ENCODE measurements at places on chromosomes 1 and 21.
A peak's percentile ranks its signal among the peaks of the same experiment; 100 is the strongest.

GRCh38 chr21:25240974-25241373 is 366.3 kb downstream of the MRPL39 start:
- no peak for DNase-seq

DNA sequence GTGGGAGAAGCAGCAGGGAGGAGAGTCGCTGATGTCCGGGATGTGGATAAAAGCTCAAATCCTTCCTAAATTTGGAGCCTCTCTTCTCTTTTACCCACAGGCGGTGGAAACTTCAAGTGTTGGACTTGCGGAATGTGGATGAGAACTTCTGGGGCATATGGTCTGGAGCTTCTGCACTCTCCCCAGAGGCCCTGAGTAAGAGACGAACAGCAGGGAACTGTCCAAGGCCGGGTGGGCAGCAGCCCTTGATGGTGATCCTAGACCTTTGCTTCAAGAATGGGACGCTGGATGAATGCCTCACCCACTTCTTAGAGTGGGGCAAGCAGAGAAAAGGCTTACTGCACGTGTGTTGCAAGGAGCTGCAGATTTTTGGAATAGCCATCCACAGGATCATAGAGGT is 1.9 kb downstream of the PRAMEF12 start:
- no peak for DNase-seq

DNA sequence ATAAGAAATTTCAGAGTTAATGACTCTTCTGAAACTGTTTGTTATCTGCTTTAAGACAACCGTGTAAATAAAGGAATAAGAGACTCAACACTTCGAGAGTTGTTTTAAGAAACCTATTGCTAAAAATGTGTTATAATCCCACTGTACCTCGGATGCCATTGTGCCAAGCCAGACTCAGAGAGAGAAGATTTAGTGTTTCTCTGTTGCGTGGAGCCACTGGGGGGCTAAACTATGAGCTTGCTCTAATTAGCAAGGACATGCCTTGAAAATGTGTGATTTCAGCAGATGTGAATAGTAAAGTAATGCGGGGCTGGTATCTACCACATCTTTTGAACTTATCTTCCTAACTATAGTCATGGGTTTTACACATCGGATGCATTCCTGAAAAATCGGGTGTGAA is 56.2 kb upstream of the TARBP1 start:
- no peak for DNase-seq

DNA sequence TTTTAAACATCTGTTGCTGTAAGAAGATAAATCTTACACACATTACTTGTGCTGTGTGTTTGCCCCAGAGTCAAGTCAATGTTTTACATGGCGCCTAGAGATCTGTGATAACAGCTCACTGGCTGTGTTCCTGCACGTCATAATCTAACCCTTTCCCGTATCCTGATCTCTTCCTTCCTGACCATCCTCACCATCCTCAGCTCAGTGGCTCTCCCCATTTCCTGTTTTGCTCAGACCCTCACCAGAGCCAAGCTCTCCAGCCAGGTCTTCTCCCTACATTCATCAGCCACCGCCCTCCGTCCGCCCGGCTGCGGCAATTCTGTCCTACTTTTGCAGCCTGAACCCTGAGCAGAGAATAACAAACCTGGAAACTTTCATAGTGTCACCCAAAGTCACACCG is 824.7 kb downstream of the USP25 start:
- no peak for DNase-seq

- no peak for DNase-seq
Observed at GRCh38 chr1:221350091-221350490, 391.8 kb downstream of the DUSP10 start.

DNA sequence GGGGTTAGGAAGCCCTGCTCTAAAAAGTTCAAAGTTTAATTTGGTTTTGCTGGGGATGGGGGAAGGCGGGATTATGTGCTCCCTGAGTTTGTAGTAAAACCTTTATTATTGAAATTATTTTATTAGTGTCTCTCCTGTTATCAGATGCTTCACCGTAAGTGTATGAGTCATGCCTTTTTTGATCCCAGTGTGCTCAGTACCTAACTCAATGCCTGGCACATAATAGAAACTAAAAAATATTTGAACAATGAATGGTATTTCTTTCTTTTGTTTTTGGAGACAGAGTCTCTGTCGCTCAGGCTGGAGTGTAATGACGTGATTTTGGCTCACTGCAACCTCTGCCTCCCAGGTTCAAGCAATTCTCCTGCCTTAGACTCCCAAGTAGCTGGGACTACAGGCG is 6.4 kb downstream of the SNRPE start:
- DNase-seq: no peak

DNA sequence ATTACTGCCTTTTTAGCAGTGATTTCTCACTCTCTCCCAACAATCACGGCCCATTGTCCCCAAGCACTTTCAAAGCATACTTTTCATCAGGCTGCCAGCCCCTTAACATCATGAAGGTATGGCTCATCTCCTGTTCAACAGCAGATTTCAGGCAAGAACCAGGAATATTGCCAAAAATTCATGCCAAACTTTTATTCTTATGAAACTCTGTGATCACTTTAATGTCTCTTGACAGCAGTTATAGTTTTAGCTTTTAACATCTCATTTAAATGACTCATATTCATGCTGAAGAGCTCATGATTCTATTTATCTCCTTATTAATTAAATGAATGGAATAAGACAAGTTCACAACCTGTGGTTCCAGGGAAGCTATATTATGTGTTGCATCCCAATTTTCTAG is 235.1 kb downstream of the GRIK1 start:
- no peak for DNase-seq

DNA sequence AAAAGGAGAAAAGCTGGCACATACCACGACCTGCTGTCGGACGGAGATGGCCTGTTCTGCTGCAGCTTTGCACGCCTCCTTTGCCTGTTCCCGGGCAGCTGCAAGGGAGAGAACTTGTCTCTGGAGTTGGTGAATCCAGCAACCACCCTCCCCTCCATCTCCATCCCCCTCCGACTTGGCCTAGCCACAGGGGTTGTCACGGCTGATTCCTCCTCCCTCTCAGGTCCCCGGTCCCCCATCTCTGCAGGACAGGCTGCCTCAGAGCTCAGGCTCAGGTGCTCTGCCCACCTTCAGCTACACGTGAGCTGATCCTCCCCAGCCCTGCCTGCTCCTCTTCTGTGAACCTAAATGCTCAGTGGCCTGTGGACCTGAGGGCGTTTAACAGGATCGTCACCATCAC is 11.1 kb upstream of the SRM start:
- no peak for DNase-seq

GRCh38 chr1:58789322-58789856 is 5.5 kb upstream of the JUN start:
- DNase-seq: no peak

DNA sequence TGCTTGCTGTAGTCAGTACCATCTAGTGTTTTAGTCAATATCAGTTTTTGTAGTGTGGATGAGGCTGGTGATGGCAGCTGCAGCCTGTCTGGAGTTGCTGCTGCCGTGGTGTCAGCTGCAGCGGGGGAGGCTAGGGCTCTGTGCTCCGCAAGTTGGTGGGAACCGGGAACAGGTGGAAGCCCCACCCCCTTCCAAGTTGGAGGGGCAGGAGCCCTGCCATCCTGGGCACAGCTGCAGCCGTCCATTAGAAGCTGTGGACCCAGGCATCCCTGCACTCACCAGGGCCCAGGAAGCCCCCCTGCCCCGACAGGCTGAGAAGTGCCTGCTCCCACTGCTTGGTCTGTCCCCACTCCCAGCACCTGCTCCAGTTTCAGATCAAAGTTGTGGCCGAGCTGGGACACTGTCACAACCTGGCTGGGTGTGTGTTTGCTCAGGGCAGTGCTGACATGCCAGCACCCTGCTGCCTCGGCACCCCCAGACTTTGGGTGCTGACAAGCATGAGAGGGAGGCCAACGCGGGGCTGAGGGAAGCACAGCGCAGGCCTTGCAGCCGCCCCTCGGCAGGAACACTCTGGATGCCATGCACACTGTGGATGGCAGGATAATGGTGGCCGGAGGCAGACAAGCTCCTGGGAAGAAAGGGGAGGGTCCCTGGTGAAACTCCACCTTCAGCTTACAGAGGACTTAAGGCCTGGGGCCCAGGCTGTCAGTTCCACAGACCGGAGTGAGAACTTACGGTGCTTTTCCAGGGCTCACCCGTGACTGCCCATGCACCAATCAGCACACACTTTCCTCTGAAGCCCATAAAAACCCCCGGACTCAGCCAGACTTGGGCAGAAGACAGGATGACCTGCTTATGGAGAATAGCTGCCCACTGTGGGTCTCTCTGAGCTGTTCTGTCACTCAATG is 86.9 kb downstream of the ADARB1 start:
- no peak for DNase-seq

DNA sequence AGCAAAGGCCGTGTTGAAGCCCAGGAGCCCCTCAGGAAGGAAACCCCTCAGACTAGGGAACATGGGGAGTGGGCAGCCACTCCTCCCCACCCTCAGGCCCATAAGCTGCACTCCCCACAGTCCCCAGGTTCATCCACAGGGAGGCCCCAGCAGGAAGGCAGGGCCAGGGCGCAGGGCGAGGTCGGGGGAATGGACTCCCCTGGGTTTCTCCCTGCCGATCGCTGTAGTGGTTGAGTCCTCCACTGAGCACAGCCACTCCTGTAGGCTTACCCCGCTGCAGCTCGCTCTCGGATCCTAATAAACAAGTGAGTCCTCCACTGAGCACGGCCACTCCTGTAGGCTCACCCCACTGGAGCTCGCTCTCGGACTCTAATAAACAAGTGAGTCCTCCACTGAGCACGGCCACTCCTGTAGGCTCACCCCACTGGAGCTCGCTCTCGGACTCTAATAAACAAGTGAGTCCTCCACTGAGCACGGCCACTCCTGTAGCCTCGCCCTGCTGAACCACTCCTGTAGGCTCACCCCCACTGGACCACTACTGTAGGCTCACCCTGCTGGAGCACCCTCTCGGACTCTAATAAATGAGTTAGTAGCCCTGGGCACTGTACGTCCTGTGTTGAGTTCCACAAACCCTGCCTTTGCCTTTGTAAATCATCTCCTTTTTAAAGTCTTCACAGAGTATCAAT is 16.2 kb upstream of the COL18A1 start:
- no peak for DNase-seq

DNA sequence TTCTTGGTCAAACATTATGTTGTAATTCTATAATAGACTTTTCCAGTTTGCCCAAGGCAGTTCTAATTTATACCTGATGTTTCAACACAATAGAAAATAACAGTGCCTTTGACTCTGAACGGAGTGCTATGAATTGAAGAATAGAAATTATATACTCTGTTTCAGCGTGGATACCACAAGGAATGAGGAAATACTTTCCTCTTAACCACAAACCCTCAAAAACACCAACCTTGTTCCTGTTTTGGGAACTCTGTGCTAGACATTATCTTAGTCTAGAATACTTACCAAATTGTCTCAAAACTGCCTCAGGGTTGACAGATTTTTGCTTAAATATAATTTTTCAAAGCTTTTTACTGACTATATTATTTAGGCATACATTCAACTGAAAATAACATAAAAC is 1629.3 kb downstream of the MRPL39 start:
- no peak for DNase-seq

DNA sequence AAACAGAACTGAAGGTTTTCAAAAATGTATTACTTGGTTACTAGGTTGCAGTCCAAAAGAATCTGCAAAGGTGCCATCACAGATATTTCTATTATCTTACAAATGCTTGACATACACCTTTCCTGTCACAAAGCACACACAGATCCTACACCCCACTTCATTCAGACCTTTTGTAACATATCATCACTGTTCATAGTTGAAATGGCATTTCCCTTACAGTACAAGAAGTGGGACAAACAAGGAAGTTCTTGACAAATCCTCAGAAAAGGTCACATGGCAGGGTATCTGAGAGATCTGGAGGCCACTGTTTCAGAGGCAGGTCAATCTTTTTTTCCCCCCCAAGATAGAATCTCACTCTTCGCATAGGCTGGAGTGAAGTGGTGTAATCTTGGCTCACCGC is 21.3 kb downstream of the TOR1AIP2 start:
- no peak for DNase-seq

DNA sequence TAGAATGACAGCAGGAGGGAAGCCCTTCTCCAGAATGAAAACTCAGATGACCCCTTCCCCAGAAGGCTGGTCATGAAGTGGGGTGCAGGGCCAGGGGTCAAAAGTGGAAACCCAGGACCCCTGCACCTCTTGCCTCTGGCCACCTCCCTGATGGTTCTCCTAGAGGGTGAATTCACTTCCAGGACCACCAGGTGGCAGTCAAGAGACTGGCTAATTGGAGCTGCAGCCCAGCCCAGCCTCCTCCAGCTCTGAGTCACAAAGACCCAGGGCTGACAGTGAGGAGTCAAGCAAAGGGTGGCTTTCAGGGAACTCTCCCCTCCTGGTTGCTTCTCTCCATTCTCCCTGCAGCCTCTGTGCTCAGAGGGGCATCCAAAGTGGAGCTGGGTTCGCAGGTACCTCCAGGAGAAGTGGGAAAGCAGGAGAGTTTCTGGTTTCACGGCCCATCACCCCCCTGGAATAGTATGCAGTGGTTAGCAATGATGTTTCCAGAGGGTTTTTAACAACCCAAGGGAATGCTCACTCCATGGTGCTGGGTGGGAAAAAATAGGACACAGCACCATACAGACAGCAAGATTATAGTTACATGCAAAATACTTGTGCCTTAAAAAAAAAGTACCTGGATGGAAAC is 6.1 kb upstream of the EPHB2 start:
- DNase-seq: peak; percentile 47

- DNase-seq: no peak
Observed at GRCh38 chr1:31581821-31582810, 5.8 kb downstream of the TINAGL1 start.

DNA sequence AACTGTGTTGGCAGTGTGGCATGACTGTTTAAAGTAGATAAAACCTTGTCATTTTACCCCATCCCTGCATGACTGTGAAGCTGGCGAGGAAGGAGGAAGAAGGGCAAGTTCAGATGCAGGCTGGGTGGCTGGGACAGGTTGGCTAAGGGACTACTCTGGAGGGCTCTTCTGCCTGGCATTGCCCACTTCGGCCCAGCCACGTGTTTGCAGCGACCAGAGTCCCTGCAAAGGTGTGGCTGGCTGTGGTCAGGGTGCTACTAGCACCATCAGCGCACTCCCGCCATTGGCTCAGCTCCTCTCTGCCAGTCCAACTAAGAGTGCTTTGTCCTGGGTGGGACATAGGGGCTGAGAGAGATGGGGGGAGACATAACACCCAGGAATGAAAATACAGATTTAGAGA is 7.2 kb downstream of the C1orf115 start:
- no peak for DNase-seq

GRCh38 chr1:226607821-226608220 is 59.3 kb downstream of the STUM start:
- no peak for DNase-seq
